Hypothalamus (tissue), 51 donors: ENCODE measurements at places on chromosomes 5 and 9.

DNA sequence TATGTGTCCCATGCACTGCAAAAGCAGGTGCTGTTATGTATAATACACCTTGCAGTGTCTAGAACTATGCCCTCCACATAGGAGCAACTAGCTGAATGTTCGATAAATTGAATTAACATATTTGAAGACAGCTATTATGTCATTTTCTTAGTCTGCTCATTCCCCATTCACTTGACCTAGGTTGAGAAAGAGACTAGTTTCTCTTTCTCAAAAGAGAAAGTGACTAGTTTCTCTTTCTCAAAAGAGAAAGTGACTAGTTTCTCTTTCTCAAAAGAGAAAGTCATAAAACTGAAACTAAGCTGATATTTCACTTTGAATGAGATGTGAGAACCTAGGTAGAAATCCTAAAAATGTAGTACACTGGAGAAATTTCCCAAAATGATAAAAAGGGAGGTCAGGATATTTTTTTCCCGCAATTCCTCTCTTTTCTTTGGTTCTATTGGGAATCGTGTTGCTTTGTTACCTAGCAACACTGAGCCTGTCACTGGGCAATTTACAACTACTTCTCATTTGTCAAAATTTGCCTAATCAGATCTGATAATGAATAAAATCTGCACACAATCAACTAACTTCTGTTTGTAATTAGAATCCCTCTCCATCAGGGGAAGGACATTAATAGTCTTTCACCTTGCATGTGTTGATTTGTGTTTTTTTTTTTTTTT lies 132.0 kb upstream of the GRIA1 start:
- DNase-seq = no peak

DNA sequence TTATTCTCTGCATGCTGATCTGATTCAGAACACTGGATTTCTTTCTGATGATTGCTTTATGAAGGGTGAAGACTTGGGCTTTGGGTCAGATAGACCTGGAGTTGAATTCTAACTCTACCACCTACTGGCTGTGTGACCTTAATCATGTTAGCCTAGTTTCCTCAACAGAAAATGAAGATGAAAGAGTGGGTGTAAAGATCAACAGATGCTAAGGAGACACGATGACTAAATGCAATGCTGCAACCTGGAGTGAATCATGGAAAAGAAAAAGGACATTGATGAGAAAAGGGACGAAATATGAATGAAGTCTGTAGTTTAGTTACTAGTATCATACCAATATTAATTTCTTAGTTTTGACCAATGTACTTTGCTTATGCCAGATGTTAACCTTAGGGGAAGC lies 27.8 kb upstream of the DENND1A start:
- DNase-seq = no peak

DNA sequence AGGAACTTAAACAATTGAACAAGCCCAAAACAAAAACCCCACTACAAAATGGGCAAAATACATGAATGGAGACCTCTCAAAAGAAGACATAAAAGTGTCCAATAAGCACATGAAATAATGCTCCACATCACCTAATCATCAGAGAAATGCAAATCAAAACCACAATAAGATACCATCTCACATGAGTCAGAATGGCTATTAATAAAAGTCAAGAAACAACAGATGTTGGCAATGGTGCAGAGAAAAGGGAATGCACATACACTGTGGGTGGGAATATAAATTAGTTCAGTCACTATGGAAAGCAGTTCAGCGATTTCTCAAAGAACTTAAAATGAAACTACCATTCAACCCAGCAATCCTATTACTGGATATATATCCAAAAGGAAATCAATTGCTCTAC lies 337.4 kb upstream of the GRIA1 start:
- DNase-seq = no peak

DNA sequence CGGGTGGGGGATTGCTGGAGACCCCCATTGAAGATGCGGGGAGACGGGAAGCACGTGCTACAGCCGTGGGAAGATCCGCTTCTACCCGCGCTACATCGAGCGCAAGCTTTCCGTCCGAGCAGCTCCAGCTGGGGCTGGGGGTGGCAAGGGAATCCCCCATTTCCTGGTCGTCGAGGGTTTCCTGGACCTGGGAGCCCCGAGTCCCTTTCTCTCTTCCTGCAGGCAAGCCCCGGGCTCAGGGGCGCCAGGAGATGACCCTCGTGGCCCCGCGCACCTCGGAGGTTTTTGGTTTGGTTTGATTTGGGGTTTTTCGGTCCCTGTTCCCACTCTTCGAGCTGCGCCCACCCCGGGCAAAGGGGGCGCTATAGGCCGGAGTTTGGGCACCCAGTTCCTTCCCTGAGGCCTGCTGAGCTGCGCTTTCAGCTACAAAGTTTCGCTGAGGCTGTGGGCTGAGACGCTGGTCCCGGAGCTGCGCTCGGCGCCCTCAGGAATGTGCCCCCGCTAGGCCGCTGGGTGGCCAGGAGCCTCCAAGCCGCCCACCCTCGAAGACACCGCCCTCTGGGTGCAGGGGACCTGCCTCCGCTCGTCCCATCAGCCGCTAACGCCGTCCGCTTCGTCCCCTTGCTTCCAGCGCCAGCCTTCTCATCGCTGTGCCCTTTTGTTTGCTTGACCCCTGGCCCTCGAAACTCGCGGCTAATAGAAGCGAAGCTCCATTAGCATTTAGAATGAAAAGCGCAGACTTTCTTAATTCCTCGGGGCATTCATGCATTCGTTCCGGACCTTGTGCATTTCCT lies 2.9 kb downstream of the NR4A3 start:
- no peak for DNase-seq

DNA sequence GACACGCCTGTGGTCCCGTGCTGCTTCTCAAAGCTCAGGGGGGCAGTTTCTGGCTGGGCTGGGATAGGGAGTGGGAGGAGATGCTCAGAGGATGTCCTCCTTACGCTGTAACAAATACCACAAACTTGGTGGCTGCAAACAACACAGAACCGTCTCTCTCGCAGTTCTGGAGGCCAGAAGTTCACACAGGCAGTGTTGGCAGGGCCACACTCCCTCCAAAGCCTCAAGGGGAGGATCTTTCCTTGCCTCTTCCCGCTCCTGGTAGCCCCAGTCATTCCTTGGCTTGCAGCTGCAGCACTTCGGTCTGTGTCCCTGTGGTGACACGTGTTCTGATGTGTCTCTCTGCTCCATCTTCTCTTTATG lies 10.4 kb upstream of the ORM1 start:
- DNase-seq = no peak
